KBM-7 (cell line): ENCODE measurements at places on chromosomes 13 and 19.

DNA sequence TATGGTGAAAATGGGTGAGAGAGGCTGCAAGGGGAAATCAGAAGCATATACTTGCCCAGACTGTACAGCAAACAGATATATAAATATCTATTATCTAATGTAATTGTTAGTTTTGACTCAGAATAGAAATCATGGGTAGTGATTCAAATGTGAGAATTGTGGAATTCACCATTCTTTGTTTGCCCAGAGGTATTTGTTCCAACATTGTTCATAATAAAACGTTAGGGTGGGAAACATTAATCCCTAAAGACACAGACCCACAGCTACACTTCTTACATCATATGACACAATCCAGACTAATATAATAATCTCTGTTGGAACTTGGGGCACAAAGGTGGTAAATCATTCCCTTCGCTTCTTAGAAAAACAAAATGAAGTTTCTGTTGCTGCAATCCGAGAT lies 646.5 kb upstream of the SLITRK6 start:
- DNase-seq: no peak

DNA sequence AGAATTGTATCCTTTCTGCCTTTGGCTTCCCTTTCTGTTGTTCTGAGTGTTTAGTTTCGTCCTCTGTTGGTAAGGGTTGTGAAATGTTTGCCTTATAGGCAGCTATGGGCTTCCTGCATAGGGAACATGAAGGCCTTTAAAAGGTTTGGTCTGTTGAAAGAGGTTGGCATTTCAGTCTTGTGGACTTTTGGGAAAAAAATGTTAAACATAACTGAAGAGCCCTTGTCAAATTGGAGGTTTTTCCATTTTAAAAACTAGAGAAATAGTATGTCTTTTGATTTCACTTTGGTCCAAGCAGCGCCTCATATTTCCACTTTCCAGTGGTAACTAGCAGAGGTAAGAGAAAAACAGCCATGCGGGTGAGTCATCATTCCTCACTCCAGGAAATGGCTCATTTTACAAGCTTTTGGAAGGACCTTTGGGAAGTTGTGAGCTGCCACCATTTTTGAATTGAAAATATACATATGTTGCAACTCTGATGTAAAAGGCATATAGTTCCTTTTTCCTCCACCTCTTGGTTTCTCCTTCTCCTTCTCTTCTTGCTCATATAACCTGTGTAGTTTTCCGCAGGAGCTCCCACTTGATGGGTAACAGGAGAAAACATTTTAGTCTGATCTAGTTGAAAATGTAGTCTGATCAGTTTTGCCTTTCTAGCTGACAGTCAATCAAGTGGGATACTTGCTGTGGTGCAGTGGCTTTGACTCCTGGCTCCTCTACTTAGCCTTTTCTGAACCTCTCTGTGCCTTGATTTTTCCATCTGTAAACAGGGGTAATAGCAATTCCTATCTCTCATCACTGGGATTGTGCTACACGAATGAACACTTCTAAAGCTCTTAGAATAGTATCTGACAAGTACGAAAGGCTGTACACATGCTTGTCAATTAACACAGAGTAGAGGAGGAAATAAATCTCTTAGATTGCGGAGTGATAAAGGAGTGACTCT lies 23.0 kb downstream of the GPC6 start:
- DNase-seq: no peak

DNA sequence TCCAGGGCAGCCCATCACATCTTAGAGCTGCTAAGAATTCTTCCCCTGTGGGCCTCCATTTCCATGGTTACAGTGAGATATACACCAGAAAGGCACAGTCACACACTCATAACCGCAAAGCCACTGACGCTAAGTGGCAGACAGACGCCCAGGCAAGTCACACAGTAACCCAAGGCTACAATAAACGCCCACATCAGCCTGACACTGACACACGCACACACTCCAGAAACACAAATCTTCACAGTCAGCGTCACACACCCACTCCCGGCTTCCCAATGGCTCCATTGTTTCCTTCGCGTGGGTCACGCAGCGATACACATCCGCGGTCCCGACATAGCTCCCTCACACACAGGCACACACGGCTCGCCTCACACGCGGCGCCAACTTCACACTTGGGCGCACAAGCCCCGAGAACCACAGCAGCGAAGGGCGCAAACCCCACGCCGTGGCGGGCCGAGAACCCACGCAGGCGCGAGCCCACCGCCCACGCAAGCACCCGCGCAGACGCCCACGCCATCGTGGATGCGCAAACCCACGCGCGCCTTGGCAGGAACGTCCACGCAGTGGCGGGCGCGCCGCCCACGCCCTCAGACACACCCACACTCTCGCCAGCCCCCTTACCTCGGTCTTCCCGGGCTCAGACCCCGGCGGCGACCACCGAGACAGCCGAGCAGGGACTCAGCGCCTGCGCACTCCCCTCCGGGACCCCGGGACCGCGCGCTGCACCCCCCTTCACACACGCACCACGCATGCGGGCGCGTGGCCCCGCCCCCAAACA lies at the start of gene ZNF667:
Gene ZNF667, minus strand, starts transcription at position 695 of the 778 bp plus-strand sequence. CDS start 14,975 bp downstream, outside the sequence.
- DNase-seq: peak; percentile 4

DNA sequence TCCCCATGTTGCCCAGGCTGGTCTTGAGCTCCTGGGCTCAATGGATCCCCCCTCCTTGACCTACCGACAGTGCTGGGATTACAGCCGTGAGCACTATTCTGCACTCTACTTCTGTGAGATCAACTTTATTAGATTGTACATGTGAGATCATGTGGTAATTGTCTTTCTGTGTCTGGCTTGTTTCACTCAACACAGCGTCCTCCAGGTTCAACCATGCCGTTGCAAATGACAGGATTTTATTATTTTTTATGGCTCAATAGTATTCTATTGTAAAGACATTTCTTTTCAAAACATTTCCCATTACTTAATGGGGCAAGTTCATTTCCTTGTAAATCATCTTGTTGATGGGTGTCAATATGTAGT lies 1.5 kb upstream of the OBI1 start:
- no peak for DNase-seq

- DNase-seq: no peak
Measured at GRCh38 chr13:40187841-40188591, 478.4 kb downstream of the FOXO1 start.

GRCh38 chr13:31042481-31043165 lies 110.2 kb downstream of the TEX26 start:
- DNase-seq: no peak

GRCh38 chr13:66367356-66367755 lies 862.8 kb downstream of the PCDH9 start:
- no peak for DNase-seq

DNA sequence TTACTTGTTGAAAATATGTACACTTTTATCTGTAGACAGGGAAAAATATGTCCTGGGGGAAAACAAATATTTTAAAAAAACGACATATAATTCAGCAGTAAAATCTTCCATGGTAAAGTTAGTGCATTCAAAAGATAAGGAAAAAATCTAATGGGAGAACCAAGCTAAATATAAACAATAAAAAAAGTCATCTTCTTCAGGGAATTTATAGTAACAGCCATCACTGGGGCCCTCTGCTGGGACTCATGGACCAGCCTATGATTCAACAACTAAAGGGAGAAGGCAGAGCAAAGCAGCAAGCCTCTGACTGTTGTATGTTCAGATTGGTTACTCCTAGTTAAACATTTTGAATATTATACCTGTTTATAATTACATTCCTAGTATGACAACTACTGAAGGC lies 93.0 kb downstream of the ITGBL1 start:
- DNase-seq: no peak

- DNase-seq: peak; percentile 69
Measured at GRCh38 chr19:52138278-52138982, 1.3 kb downstream of the ZNF616 start.

DNA sequence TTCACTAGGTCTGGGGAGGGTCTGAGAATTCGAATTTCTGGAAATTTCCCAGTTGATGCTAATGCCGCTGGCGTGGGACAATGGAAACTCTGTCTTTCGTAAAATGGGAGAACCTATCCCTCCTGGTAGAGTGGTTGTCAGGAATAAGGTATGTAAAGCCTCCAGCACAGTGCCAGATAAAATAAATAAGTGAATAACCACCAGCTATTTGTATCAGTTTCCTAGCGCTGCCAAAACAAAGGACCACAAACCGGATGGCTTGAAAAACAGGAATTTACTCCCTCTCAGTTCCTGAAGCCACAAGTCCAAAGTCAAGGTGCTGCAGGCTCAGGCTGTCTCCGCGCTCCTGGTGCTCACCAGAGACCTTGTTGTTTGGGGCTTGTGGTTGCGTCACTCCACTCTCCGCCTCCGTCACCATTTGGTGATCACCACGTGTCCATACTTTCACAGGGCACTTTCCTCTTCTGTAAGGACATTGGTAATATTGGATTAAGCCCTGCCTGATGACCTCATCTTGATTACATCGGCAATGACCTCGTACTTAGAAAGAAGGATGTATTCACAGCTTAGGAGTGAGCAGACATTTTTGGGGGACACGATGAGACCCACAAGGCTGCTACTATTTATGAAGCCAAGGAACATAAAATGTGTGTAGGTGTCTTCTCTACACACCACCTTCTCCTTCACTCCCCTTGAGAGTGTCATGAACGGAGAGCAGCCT lies 428.5 kb downstream of the IRS2 start:
- DNase-seq: no peak

DNA sequence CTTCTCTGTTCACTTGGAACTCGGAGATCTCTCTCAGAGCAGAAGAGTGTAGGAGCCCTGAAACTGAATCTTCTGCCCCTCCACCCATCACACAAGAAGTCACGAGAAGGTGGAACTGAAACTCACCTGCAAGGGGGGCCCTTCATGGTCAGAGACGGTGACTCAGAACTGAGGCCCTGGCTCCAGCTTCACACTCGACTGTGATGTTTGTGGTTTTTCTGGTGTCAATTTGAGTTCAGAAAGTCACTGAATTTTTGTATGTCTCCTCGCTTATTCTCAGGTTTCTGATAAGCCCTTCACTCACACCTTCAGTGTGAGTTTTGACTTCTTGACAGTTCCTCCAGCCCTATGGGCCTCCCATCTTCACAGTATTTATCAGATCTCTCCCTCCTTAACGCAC lies 23.1 kb downstream of the SIGLEC5 start:
- DNase-seq: no peak

DNA sequence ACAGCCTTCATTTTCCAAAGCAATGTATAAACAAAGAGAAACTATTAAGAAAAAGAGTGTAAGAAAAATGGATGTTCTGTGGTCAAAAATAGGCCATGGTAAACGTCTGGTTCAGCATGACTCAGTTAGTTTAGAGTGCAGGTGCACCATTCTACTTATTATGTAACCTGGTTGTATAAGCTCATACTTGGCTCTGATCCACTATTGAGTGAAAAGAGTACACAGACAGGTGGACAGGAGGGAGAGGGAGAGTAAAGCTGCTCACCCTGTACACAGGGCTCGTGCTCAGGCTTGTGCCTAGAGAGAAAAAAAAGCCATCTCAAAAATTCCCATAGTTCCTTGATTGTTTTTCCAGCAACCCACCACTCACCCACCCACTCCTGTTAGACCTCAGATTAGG lies 85.8 kb upstream of the ZNF91 start:
- DNase-seq: no peak

DNA sequence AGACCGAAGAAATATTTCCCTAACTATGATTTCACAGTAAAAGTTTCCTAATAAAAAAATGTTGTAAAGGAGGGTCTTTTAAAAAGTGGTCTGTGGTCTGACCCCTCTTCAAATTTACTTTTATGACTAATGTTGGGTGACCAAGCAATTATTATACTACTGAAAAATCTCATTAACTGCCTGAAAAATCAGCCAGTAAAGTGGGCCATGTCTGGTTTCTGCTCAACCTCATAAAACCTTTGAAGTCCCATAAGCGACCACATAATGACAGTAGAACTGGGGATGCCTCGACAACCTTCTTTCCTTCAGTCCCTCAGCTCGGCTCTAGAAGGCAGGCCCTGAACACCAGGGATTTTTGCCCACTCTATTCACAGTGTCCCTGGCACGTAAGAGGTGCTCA lies 434.3 kb downstream of the EFNB2 start:
- DNase-seq: no peak

GRCh38 chr19:47363758-47364531 lies 14.8 kb downstream of the DHX34 start:
- DNase-seq: no peak

DNA sequence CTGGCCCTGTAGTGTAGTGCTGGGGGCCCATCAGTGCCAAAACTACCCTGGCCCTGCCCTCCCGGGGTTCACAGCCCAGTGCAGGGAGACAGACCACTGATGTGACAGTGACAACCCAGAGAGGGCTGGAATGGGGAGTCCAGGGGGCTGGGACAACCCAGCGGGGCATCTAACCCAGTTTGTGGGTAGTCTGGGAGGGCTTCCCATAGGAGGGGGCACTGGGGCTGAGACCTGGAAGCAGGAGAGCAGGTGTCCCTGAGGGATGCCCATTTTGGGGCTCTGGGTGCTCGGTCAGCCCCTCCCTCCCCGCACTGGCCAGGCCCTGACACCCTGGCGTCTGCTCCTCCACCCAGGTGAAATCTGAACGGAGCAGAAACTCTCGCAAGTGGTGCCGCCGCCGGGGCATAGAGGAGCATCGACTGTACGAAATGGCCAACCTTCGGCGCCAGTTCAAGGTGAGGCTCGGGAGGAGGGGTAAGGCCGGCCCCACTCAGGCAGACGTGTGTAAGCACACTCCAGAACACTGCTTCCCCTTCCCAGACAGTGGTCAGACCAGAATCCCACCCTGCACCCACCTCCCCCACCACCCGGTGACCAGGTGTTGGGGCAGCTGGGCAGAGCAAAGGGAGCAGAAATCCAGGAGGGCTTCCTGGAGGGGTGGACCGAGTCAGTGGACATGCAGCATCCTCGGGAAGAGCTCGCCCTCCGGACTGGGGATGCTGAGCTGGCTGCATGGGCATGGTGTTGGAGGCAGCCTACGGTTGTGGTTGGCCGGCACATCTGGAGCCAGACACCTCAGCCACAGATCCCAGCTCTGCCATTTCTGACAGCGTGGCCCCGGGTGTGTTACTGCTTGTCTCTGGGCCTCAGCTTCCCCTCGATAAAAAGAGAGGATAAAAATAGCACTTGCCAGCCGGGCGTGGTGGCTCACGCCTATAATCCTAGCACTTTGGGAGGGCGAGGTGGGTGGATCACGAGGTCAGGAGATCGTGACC lies 24.4 kb downstream of the DHX34 start:
- no peak for DNase-seq

GRCh38 chr13:34748596-34748995 lies 193.5 kb upstream of the NBEA start:
- no peak for DNase-seq
